SK-N-MC (cell line): ENCODE measurements at places on chromosomes 4 and X.

DNA sequence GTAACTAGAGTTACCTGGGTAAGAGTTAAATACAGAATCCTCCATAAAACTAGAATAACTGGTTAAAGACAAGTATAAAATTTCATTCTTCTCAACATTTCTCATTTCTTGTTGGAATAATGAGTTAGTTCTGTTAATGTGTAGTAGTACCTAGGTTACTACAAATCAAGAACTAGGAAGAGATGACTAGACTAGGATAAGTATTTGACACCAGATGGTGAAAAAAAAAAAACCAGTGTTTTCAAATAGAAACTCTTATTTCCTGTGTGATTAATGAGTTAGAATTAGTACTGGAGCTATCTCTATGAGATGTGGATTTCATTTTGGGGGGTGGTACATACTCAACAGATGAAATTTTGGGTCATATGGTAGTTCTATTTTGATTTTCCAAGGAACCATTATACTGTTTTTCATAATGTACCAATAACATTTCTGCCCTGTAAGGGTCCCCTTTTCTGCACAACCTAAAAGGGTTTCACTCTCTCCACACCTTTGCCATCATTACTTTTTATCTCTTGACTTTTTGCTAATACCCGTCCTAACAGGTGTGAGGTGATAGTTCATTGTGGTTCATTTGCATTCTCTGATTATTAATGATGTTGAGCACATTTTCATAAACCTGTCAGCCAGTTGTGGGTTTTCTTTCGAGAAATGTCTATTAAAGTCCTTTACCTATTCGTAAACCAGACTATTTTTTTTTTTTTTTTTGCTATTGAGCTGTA, 1.7 kb upstream of the VCX start:
- DNase-seq: no peak

- DNase-seq: no peak
These were observed at the start of gene GPC3 for GRCh38 chrX:133985164-133985966. Gene GPC3 (minus strand): TSS chrX:133985594.

GRCh38 chr4:39050590-39050989, 11.4 kb upstream of the KLHL5 start:
- no peak for DNase-seq

GRCh38 chrX:13165266-13166189, 121.1 kb upstream of the FAM9C start:
- DNase-seq: no peak

DNA sequence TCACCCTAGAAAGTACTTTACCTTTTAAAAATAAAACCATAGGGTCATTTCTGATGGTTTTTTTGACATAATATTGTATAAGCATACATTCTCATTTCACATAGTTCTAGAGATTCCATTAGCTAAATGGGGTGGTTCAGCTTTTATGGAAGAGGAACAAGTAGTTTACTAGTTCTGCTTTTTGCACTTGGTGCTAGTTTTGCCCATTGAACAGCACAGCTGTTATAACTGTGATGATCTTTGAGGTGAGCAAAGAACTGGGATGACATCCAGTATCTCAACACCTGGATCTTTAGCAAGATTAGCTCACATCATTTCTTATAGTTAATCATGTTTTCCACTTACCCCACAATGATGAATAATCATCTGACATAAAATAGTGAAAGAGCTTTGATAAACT, 40.9 kb downstream of the MOB1B start:
- DNase-seq: no peak

DNA sequence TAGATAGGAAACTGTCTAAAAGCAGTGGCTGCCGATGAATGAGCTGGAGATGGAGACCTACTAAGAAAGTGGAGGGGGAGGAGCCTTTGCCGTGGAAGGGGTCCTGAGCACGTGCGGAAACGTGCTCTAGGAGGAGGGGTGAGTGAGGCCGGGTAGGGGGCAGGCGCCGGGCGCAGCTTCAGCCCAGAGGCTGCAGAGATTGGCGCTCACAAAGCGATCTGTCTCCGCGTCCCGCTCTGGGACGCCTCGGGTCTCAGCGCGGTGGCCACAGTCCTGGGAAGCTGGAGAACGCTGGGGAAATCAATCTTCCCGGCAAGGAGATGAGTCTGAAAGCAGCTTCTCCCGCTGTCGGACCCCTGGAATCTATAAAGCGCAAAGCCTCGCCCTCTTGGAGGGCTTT, 444 bp upstream of the ARHGAP6 start:
- no peak for DNase-seq

DNA sequence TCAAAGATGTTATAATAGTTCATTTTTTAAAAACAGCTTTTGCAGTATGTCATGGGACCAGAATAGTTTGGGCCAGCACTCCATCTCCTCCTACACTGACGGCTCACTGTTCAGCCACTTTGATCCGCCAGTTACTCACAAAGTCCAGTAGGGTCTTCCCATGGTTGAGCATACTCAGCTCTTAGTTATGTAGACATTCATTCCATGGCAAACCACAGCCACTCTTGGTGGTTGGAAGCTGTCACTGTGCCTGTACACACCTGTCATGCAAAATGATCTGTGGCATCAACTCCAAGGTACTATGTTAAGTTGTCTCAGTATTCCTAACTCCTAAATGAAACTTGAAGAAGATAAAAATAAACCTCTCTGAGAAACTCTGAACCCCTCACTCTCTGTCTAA, 127.2 kb downstream of the NR3C2 start:
- DNase-seq: no peak

- DNase-seq: no peak
These were observed 35.2 kb upstream of the ZNF518B start for GRCh38 chr4:10492464-10492863.

DNA sequence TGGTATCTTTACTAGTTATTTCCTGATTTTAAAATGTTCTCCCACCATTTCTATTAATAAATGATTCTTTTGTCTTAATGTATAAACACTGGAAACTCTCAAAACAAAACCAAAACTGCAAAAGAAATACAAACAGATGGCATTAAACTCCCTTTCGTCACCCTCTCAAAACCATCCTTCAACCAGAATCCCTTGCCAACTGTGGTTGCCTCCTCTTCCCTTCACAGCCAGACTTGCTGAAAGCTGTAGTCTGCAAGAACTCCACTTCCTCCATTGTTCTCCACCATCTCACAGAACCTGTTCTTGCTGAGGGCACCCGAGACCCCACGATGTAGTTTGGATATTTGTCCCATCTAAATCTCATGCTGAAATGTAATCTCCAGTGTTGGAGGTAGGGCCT, 96.5 kb downstream of the WWC2 start:
- DNase-seq: no peak

DNA sequence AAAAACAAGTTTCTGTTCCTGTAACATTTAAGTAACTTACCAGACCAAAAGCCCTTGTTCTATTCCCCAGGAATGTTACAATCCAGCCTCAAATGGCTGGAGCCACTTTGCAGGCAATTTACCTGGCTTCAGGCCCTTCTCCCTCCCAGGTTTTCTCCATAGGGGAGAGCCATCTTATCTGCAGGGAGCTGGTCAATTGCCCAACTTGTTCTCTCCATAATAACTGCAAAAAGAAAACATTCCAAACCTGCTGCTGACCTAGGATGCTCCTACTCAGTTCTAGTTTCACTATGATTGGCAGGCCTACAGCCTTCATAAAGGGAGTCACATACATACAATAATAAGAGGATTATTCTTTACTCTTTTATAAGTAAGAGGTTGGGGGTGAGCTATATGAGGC, 670.7 kb downstream of the PCDH7 start:
- no peak for DNase-seq

DNA sequence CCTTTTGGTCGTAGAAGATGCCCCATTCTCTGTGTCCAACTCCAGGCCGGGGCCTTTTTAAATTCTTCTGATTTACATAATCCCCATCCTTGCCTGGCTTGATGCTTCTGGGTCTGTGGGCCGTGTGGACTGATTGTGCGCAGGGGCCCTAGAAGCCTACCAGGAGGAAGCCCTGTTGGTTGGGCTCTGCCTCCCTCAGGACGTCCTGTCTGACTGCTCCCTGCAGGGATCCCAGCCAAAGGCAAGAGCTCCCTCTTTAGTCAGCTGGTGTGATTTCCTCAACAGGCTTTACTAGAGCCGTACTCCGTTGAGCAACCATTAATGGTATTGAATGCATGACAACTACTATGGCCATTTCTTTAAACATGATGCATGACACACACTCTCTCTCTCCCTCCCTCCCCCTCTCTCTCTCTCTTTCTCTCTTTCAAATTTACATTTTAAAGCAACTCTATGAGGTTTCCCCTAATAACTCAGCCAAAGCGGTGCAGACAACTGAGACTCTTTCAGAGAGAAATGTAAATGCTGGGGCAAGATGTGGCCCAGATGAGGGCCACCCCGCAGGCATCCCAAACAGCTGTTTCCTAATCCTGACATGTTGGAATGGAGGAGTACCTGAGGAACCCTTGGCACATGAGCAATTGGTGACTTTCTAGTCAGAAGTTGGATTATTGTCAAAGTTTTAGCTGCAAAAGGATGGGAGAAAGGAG, 117.3 kb downstream of the DRD5 start:
- DNase-seq: no peak

DNA sequence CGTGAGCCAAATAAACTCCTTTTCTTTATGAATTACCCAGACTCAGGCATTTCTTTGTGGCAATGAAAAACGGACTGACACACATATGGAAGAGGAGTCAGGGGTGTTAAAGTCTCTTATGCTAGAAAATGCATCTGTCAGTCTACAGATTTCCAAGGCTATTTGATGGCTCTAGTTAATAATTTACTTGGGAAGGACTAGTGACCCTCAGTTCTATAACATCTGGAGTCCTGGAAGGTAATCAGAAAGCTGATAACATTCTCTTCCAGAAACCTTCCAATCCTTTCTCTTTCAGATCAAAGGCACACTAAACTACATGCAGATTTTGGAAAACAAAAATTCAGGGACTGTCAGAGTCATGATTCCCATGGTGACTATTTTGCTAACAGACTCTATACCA, 142.0 kb upstream of the TEX13D start:
- DNase-seq: no peak

GRCh38 chr4:40058854-40059253, 2.2 kb downstream of the N4BP2 start:
- DNase-seq: no peak

DNA sequence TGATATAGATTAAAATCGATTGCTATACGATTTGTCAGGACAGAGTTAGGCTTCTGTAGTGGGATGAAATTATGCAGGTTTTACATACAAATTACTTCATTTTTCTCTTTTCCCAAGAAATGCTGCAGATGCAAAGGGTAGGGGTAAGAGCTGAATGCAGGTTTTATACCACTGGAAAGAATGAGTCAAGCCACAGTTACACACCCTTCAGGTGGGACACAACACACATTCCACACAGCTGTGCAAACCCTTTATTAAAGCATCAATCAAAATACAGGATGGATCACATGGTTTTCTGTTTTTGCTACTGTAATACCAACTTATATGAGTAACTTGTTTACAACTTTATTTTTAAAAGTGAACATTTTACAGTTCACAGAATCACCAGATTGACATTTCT, 39.8 kb downstream of the MFAP3L start:
- no peak for DNase-seq

DNA sequence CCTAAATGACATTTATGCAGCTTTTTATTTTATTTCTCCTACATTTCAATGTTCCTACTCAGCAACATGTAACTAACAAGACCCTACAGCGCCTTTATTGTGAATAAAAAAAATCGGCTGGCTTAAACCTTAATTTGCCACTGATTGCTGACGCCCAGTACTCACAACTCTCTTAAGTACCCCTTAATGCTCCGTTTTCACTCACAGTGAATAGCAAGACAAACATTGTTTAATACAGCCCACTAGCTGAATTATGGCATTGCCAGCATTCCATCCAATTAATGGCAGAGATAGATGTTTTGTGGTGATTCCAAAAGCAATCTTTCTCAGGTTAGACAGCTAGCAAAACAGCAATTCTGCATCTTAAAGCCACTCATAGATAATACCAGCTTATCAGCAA, 61.1 kb downstream of the PPARGC1A start:
- DNase-seq: no peak
